ENCODE measurements at places on chromosomes 1 and 21.

GRCh38 chr21:34187935-34188334, 114.6 kb downstream of the MRPS6 start:
- H3K27ac ChIP-seq = no peak overlapping the region
- no peak for DNase-seq
- H3K36me3 ChIP-seq = no peaks in the 10 kb centered on the region
- H3K27me3 ChIP-seq = no peaks in the 10 kb centered on the region

GRCh38 chr1:12231276-12231595, 1.4 kb downstream of the VPS13D start:
- H3K36me3 ChIP-seq = peaks cover 20% of the 10 kb centered on the region
- no peak for DNase-seq
- H3K27me3 ChIP-seq = no peaks in the 10 kb centered on the region
- no peak overlapping the region for H3K27ac ChIP-seq

- H3K4me3 ChIP-seq = no peak overlapping the region
- peak overlapping the region; percentile 89 for H3K27ac ChIP-seq
- no peak for DNase-seq
- H3K27me3 ChIP-seq = no peaks in the 10 kb centered on the region
- peaks cover 49% of the 10 kb centered on the region for H3K4me1 ChIP-seq
Observed at GRCh38 chr1:117820694-117821381, 108.6 kb downstream of the GDAP2 start.

GRCh38 chr21:24456358-24456757, 1150.9 kb downstream of the MRPL39 start:
- H3K36me3 ChIP-seq = no peaks in the 10 kb centered on the region
- H3K4me3 ChIP-seq = no peak overlapping the region
- H3K27me3 ChIP-seq = no peaks in the 10 kb centered on the region
- H3K27ac ChIP-seq = no peak overlapping the region
- no peak for DNase-seq

- H3K4me3 ChIP-seq = no peak overlapping the region
- no peak overlapping the region for H3K27ac ChIP-seq
- no peaks in the 10 kb centered on the region for H3K27me3 ChIP-seq
- no peak for DNase-seq
Observed at GRCh38 chr1:160925652-160926244, 28.9 kb downstream of the ITLN2 start.

GRCh38 chr1:174976436-174977108, 23.2 kb upstream of the CACYBP start:
- 0 out of 2 replicates have a peak overlapping the region, but pooled peaks have one; percentile 12 for H3K27ac ChIP-seq
- H3K27me3 ChIP-seq = no peaks in the 10 kb centered on the region
- DNase-seq = no peak
- peaks cover 34% of the 10 kb centered on the region for H3K4me1 ChIP-seq

DNA sequence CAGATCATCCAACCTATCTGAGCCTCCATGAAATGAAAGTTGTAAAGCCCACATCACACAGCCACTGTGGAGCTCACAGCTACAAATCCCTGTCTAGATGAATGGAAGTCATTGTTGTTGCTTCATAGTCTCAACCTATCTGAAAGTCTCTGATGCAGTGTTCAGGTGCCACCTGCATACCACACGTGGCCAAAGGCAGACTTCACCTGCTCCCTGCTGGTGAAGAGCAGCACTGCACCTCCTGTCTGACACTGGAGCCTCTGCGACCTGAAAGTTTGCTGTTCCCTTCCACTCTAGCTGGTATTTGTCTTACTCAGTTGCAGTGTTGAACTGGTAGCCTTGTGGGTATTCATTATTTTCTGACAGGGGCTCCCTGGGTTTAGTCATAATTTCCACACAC, 18.4 kb downstream of the LORICRIN start:
- H3K27ac ChIP-seq = no peak overlapping the region
- peaks cover 3% of the 10 kb centered on the region for H3K27me3 ChIP-seq
- no peaks in the 10 kb centered on the region for H3K4me1 ChIP-seq

DNA sequence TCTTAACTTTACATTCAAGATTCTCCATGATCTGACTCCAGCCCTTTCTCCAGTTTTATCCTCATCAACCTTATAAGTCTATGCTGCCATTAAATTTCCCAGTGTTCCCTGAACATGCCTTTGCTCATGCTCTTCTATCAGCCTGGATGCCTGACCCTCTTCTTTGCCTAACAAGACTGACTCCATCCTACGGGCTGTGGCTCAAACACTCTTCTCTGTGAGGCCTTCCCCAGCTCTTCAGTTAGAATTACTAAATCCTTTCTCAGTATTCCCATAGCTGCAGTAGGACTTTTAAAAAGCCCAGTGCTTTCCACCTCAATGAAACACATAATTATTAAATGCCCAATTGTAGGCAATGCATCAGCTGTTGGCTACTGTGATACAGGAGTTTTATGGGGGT, 76.5 kb upstream of the GNG12 start:
- H3K4me1 ChIP-seq = peaks cover 7% of the 10 kb centered on the region
- H3K36me3 ChIP-seq = no peaks in the 10 kb centered on the region
- no peak overlapping the region for H3K27ac ChIP-seq
- DNase-seq = no peak
- H3K27me3 ChIP-seq = no peaks in the 10 kb centered on the region
- no peak overlapping the region for H3K4me3 ChIP-seq

- no peaks in the 10 kb centered on the region for H3K4me1 ChIP-seq
- no peaks in the 10 kb centered on the region for H3K36me3 ChIP-seq
- H3K27ac ChIP-seq = no peak overlapping the region
- no peaks in the 10 kb centered on the region for H3K27me3 ChIP-seq
- H3K4me3 ChIP-seq = no peak overlapping the region
Observed at GRCh38 chr1:61213245-61214011, 131.1 kb downstream of the NFIA start.

- no peak for DNase-seq
- H3K4me1 ChIP-seq = no peaks in the 10 kb centered on the region
- H3K27me3 ChIP-seq = 0 out of 2 replicates have a peak, but pooled peaks cover 3% of the 10 kb centered on the region
- H3K4me3 ChIP-seq = no peak overlapping the region
- no peak overlapping the region for H3K27ac ChIP-seq
Observed at GRCh38 chr1:6163973-6164617, 16.0 kb downstream of the CHD5 start.

GRCh38 chr1:205258719-205259118, 31.0 kb downstream of the TMCC2 start:
- H3K4me3 ChIP-seq = no peak overlapping the region
- no peaks in the 10 kb centered on the region for H3K27me3 ChIP-seq
- H3K27ac ChIP-seq = no peak overlapping the region
- no peak for DNase-seq
- peaks cover 22% of the 10 kb centered on the region for H3K4me1 ChIP-seq

- DNase-seq = peak; percentile 88
- H3K27me3 ChIP-seq = no peaks in the 10 kb centered on the region
- H3K4me1 ChIP-seq = peaks cover 45% of the 10 kb centered on the region
- no peaks in the 10 kb centered on the region for H3K36me3 ChIP-seq
- H3K27ac ChIP-seq = no peak overlapping the region
Observed at GRCh38 chr1:9281908-9282695, 10.6 kb upstream of the SPSB1 start.

DNA sequence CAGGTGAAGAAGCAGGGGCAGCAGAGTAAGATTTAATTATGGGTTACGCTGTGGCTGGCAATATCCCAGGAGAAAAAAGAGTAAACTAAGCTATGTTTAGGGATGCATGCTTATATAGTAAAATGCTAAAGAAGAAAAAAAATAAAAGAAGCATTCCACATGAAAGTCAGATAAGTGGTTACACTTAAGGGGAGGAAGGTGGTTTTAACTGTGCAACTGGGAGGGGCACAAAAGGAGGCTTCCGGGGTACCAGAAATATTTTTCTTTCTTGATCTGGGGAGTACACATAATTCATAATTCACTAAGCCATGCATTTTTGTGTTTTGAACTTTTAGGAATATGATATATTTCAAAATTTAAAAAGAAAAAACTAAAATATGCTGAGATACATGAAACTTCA, 39.5 kb downstream of the USP48 start:
- H3K27ac ChIP-seq = no peak overlapping the region
- no peak overlapping the region for H3K4me3 ChIP-seq
- no peaks in the 10 kb centered on the region for H3K27me3 ChIP-seq

GRCh38 chr1:11693024-11693590, 1.6 kb downstream of the DRAXIN start:
- peaks cover 5% of the 10 kb centered on the region for H3K4me1 ChIP-seq
- no peak overlapping the region for H3K27ac ChIP-seq
- peak; percentile 33 for DNase-seq
- no peak overlapping the region for H3K4me3 ChIP-seq
- H3K36me3 ChIP-seq = no peaks in the 10 kb centered on the region

- no peaks in the 10 kb centered on the region for H3K27me3 ChIP-seq
- DNase-seq = peak; percentile 89
- H3K27ac ChIP-seq = peak overlapping the region; percentile 94
- H3K4me3 ChIP-seq = no peak overlapping the region
- peaks cover 30% of the 10 kb centered on the region for H3K36me3 ChIP-seq
- H3K4me1 ChIP-seq = peaks cover 92% of the 10 kb centered on the region
Observed at GRCh38 chr1:13593511-13594131, 10.0 kb downstream of the PDPN start.

DNA sequence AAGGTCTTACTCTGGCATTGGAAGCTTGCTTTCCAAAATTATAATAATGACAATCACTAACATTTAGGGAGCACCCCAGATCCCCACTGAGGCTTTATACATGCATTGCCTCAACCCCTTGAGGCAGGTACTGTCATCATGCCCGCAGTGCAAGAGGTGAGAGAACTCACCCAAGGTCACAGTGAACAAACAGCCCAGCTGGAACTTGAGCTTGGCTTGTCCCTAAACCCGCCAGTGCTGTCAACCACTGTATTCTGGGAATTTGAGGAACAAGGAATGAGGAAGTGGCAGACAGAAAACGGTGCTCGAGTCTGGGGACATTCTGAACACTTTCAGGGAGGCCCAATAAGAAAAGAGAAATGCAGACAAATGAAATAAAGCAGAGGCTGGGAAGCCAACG, 34.6 kb upstream of the TLR5 start:
- H3K27me3 ChIP-seq = no peaks in the 10 kb centered on the region
- no peak for DNase-seq
- no peak overlapping the region for H3K27ac ChIP-seq
- H3K36me3 ChIP-seq = no peaks in the 10 kb centered on the region
- peaks cover 15% of the 10 kb centered on the region for H3K4me1 ChIP-seq

DNA sequence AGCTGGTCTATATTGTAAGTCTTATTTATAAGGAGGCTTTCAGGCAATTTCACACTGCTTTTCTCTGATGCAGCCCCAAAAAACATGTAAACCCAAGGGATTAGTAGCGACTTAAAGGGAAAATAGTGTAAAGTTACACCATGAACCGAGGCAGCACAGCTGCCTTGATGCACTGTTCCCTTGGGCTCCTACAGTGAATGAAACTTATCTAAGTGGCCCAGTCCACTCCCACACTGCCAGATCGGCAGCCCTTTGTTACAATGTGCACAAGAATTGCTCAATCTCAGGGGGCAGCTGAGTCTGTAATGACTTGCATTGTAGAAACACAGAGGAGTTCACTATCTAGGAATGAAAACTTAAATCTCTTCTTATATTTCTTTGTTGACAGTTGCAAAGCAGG, 120.8 kb upstream of the ADGRL2 start:
- H3K27me3 ChIP-seq = no peaks in the 10 kb centered on the region
- H3K4me3 ChIP-seq = no peak overlapping the region
- no peak for DNase-seq
- no peak overlapping the region for H3K27ac ChIP-seq

DNA sequence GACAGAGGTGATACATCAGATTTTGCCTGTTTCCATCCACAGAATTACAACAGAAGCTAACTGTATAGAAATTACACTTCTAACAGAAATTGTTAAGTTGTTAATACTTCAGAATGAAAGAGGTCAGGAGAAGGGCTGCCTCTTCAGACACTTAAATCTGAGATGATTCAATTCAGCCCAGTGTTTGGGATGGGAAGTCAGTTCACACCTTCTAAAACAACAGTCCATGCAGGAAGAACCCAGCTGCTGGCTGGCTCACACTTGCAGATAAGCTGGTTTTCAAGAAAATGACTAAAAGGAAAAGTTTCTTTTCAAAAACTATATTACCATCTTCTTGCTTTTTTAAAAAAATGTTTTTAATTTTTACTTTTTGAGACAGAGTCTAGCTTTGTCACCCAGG, 132.4 kb downstream of the SMYD2 start:
- no peak overlapping the region for H3K4me3 ChIP-seq
- H3K27me3 ChIP-seq = no peaks in the 10 kb centered on the region
- no peak for DNase-seq
- H3K36me3 ChIP-seq = peaks cover 43% of the 10 kb centered on the region
- no peak overlapping the region for H3K27ac ChIP-seq

GRCh38 chr1:25618433-25618808, 1.8 kb downstream of the MAN1C1 start:
- H3K36me3 ChIP-seq = peaks cover 4% of the 10 kb centered on the region
- H3K4me3 ChIP-seq = no peak overlapping the region
- H3K27ac ChIP-seq = no peak overlapping the region
- no peak for DNase-seq
- peaks cover 55% of the 10 kb centered on the region for H3K27me3 ChIP-seq

- peak; percentile 80 for DNase-seq
- no peak overlapping the region for H3K27ac ChIP-seq
- H3K27me3 ChIP-seq = no peaks in the 10 kb centered on the region
- no peaks in the 10 kb centered on the region for H3K36me3 ChIP-seq
- H3K4me3 ChIP-seq = no peak overlapping the region
- peaks cover 33% of the 10 kb centered on the region for H3K4me1 ChIP-seq
Observed at GRCh38 chr1:15323351-15323988, 76.4 kb downstream of the FHAD1 start.

- H3K27me3 ChIP-seq = no peaks in the 10 kb centered on the region
- no peaks in the 10 kb centered on the region for H3K36me3 ChIP-seq
- no peak overlapping the region for H3K4me3 ChIP-seq
- H3K4me1 ChIP-seq = no peaks in the 10 kb centered on the region
- no peak overlapping the region for H3K27ac ChIP-seq
- no peak for DNase-seq
Observed at GRCh38 chr1:116725798-116726197, 28.4 kb upstream of the CD2 start.

GRCh38 chr1:31390071-31390470, 17.2 kb upstream of the FABP3 start:
- peaks cover 8% of the 10 kb centered on the region for H3K4me1 ChIP-seq
- no peaks in the 10 kb centered on the region for H3K36me3 ChIP-seq

DNA sequence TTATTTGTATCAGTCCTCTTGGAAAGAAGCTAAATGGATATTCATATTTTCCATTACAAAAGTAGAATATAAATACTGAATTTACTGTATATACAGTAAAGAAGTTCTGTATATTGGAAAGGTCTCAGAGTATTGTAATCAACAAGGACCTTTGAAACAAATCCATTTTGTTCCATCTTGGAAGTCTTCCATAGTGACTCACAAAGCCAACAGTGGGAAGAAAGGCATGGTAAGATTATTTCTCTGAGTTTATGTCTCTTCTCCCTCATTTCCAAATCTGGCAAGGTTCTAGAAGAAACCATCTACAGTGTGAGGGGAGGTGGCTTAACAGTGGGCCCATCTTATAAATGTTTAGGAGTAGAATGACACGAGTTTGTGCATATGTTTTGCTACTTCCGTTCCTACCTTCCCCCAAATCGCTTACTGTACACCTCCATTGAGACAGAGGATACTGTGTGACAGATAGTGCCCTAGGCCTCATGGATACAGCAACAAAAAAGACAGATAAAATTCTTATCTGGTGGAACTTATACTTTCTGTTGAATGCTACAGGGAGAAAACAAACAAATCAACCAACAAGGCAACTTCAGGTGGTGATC, 22.1 kb upstream of the SSX2IP start:
- no peak overlapping the region for H3K27ac ChIP-seq
- no peak overlapping the region for H3K4me3 ChIP-seq
- H3K36me3 ChIP-seq = no peaks in the 10 kb centered on the region
- no peak for DNase-seq
- H3K4me1 ChIP-seq = peaks cover 10% of the 10 kb centered on the region

Measured in SJSA1 (cell line).